ENCODE measurements at places on chromosomes 12 and 14.

DNA sequence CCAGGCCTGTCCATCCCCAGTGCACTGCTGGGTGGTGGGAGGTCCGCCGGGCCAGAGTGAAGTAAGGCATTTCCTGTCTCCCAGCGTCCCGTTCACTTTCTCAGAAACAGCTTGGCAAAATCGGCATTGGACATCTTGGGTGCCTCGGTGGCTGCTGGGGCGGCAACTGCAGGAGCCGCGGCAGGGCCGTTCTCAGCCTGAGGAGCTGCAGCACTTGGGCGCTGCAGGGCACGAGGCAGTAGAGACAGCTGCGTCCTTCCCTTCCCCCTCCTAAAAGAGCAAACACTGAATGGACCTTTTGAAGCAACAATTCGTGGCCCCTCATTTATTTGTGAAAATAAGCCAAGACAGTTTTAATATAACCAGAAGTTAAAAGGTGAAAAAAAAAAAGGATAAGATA is 8.3 kb downstream of the FICD start:
- no peak for DNase-seq

GRCh38 chr12:31951008-31951407 is 8.2 kb upstream of the RESF1 start:
- no peak for DNase-seq

DNA sequence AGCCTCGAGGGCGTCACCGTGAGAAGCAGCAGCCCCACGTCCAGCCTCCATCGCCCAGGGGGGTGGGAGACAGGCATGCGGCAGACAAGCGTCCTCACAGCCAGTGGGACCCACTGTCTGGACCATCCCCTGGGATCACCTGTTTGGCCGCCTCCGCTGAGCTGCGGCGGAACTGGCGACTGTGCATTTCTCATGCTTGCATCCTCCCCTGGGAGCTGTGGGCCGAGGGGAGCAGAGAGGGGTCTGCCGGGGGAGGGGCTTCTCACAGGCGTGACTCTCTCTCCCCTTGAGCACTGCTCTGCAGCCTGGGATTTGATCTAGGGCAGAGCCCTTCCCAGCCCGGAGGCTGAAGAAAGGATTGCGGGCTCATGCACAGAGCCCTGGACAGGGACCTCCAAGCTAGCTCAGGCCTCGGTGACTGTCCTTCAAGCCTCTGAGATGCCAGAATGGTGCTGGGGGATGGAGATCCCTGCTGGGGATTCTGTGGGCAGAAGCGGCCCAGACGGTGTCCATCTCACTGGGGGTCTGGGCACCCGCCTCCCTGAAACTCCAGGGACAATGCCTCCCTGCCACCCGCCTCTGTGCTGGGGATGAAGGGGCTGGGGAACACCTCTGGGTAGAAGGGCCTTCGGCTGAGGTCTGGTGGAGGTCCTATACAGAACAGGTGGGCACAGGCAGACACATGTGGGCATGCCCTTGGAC is 61.1 kb downstream of the PRIMA1 start:
- no peak for DNase-seq

DNA sequence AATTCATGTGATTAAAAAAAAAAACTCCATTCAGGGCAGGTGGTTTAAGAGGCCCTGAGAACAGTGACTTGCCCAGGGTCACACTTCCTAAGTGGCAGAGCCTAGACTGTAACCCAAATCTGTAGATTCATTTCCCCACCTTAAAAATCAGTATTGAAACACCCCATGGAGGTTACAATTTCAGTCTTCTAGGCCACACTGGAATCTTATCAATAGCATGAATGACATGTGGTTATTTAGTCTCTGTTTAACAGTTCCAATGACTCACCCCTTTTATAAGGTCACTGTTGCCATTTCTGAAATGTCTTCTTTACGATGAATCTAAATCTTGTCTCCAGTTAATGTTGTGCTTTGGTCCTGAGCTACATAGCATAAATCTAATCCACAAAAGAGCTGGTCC is 262.3 kb upstream of the GRIP1 start:
- no peak for DNase-seq

DNA sequence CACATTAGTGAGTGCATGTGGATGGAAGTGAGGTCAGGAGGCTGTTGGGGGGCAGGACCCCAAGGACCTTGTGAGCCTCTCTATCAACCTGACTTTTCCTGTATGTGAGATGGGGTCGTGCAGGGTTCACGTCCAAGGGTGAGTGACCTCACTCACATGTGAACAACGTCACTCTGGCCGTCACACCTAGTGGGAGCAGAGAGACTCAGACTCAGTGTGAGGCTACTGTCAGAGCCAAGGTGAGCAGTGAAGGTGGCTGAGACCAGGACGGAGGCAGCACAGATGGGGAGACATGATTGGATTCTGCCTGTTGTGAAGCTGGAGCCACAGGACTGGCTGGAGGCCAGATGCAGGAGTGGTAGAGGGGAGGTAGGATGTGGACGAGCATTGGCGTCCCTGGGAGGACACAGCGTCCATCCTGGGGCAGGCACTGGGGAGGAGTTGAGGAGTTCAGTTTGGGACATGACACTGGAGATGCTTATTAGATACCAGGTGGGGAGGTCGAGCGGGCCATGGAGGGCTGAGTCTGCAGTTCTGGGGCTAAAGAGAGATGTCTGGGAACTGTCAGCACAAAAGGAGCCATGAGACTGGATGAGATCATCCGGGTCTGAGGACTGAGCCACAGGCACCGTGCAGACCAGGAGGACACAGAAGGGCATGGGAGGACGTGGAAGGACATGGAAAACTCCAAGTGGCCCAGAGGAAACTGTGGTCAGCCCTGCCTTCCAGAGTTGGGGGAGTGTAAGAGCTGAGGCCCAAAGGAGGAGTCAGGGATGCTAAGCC is 92.8 kb downstream of the LGMN start:
- no peak for DNase-seq

GRCh38 chr14:95841668-95842067 is 35.0 kb upstream of the TUNAR start:
- no peak for DNase-seq

DNA sequence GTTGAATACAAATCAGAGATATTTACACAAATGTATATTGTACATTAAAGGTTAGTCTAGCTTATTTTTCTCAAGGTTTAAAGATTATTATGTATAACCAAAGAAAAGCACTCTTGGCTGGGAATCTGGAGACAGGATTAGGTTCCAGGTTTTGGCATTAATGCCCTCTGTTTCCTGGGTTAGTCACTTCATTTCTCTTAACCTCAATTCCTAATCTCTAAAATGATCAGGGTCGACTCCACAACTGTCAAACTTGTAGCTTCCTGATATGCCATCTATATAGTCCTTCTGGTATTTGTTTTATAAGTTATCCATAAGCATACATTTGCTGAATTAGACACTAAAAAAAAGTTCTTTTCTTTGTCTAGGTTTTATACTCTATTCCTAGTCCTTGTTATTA is 2.6 kb downstream of the ITPR2 start:
- DNase-seq: no peak

DNA sequence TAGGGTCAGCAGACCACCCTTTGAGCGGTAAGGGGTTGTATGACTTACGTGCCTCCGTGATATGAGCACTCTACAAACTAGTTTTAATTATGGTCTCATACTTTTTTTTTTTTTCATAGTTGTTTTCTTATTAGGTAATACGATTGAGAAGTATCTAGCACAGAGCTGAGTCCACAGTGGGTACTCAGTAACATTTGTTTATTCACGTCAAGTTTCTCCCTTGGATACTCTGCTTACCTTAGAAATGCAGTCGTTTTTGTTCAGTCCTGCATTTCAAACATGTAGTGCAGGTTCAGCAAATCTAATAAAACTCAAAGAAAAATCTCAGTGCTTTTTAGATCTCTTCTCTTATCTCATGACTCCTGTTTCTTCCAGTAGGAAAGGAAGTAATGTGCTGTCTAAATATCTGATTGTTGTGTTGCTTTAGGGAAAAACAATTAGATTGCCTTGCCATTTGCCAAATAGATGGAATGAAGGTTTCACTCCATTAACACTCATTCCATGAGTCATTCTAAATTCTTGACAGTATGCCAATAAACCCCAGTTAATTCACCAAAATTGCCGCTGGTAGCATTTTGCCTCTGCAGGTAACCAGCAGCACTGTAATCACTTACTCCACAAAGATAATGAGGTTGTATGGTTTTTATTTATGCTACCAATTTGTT is 118.9 kb downstream of the PTCSC3 start:
- no peak for DNase-seq
